ENCODE measurements at places on chromosomes 5 and 9.

- no peaks in the 10 kb centered on the region for H3K4me1 ChIP-seq
- no peak for DNase-seq
- H3K27me3 ChIP-seq, result no peaks in the 10 kb centered on the region
- H3K4me3 ChIP-seq, result no peak overlapping the region
- no peak overlapping the region for H3K27ac ChIP-seq
- H3K36me3 ChIP-seq, result no peaks in the 10 kb centered on the region
Observed at GRCh38 chr5:103228061-103228460, 30.5 kb upstream of the MACIR start.

DNA sequence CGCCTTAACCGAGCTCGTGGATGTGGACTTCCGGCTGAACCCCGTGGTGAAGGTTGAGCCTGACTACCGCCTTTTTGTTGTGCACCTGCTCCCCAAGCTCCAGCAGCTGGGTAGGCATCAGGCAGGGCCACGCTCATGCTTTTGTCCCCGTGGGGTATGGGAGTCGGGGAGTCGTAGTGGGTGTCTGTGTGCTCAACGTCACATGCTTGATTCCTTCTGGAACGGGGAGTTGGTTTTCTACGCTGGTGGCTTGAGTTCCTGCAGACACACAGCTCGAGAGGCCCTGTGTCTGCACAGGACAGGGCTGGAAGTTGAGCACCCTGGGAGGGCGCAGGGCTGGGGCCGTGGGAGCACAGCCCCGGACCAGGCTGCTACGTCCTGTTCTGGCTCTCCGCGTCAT is 8.0 kb downstream of the CEP72 start:
- H3K36me3 ChIP-seq, result peaks cover 21% of the 10 kb centered on the region
- H3K4me3 ChIP-seq, result no peak overlapping the region
- DNase-seq, result peak; percentile 21
- H3K27me3 ChIP-seq, result no peaks in the 10 kb centered on the region

- H3K4me3 ChIP-seq, result no peak overlapping the region
- H3K4me1 ChIP-seq, result peaks cover 8% of the 10 kb centered on the region
- H3K27ac ChIP-seq, result no peak overlapping the region
- no peaks in the 10 kb centered on the region for H3K36me3 ChIP-seq
- DNase-seq, result no peak
Observed at GRCh38 chr5:75439276-75439675, 72.2 kb downstream of the CERT1 start.

GRCh38 chr9:74379718-74380117 is 117.4 kb upstream of the RORB start:
- no peak overlapping the region for H3K27ac ChIP-seq
- no peaks in the 10 kb centered on the region for H3K27me3 ChIP-seq
- H3K4me1 ChIP-seq, result no peaks in the 10 kb centered on the region

GRCh38 chr5:89267788-89268187 is 384.8 kb upstream of the MEF2C start:
- no peaks in the 10 kb centered on the region for H3K4me1 ChIP-seq
- no peak for DNase-seq
- no peaks in the 10 kb centered on the region for H3K36me3 ChIP-seq
- no peak overlapping the region for H3K27ac ChIP-seq

GRCh38 chr5:134577796-134578577 is 52.5 kb downstream of the JADE2 start:
- no peaks in the 10 kb centered on the region for H3K27me3 ChIP-seq
- peaks cover 67% of the 10 kb centered on the region for H3K36me3 ChIP-seq
- peaks cover 7% of the 10 kb centered on the region for H3K4me1 ChIP-seq
- no peak overlapping the region for H3K4me3 ChIP-seq

- H3K4me1 ChIP-seq, result no peaks in the 10 kb centered on the region
- H3K27me3 ChIP-seq, result no peaks in the 10 kb centered on the region
- H3K36me3 ChIP-seq, result no peaks in the 10 kb centered on the region
- H3K4me3 ChIP-seq, result no peak overlapping the region
Observed at GRCh38 chr9:79447308-79447605, 124.5 kb upstream of the TLE4 start.

- H3K27ac ChIP-seq, result no peak overlapping the region
- H3K4me3 ChIP-seq, result no peak overlapping the region
- H3K27me3 ChIP-seq, result no peaks in the 10 kb centered on the region
- no peaks in the 10 kb centered on the region for H3K36me3 ChIP-seq
- H3K4me1 ChIP-seq, result no peaks in the 10 kb centered on the region
Observed at GRCh38 chr9:30507166-30507565, 1877.3 kb upstream of the ACO1 start.

GRCh38 chr5:142222866-142223558 is 101.8 kb downstream of the SPRY4 start:
- no peak overlapping the region for H3K4me3 ChIP-seq
- no peaks in the 10 kb centered on the region for H3K27me3 ChIP-seq
- H3K36me3 ChIP-seq, result no peaks in the 10 kb centered on the region
- H3K27ac ChIP-seq, result no peak overlapping the region
- no peaks in the 10 kb centered on the region for H3K4me1 ChIP-seq

- H3K27me3 ChIP-seq, result no peaks in the 10 kb centered on the region
- peak overlapping the region; percentile 89 for H3K27ac ChIP-seq
- H3K4me1 ChIP-seq, result peaks cover 13% of the 10 kb centered on the region
- H3K4me3 ChIP-seq, result peak overlapping the region; percentile 74
- peaks cover 8% of the 10 kb centered on the region for H3K36me3 ChIP-seq
Observed at GRCh38 chr5:122077366-122078115, 518 bp downstream of the LOX start.

DNA sequence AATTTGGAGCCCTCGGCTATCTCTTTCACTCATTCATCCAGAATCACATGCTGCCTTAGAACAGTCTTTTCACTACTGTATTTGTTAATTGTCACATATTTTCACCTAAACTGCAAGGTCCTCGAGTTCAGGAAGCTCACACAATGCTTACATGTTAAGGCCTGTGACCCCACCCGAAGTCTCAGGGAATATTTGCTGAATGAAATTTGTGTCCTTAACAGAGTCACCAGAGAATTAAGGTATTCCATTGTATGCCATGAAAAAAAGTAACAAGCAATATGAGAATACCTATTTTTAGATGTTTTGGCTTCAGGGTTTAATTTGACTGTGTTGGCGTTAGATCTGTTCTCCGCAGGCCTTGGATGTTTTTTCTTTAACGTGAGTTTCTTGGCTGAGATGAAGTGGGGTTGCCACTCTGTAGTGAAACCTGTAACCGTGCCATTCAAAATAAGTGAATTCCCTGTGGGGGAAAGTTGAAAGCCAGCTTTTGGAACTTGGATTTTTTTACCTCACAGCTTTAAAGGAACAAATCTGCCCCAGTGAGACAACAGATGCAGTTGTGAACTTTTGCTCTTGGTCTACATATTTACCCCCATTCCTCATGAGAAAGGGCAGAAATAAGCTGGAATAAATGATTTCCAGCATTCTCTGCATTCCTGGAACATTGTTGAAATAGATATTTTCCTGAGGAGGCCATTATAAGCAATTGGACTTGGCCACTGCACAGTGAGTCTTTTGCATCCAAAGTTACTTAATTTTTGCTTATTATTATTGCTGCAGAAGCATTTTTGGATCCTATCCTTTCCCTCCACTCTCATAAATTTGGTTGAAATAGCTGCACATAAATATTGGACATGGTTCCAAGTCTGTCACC is 35.9 kb upstream of the FBP1 start:
- H3K4me3 ChIP-seq, result no peak overlapping the region
- H3K36me3 ChIP-seq, result no peaks in the 10 kb centered on the region
- H3K4me1 ChIP-seq, result peaks cover 32% of the 10 kb centered on the region
- peak overlapping the region; percentile 41 for H3K27ac ChIP-seq

DNA sequence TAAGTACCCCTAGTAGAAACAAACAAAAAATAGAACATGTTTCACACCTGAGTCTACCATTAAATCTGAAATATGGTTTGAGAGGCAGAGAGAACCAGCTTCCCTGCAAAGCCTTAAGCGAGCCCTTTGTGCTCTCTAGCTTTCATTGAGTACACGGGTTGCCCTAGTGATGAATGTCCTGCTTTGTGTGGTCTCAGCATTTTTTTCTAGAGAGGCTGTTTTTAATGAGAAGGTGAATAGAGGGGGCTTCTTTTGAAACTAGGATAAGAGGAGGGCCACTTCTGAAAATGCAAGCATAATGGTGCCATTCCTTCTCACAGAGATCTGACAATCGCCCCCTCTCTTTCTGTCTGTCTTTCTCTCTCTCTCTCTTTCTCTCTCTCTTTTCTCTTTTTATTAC is 131.3 kb downstream of the MACIR start:
- H3K27me3 ChIP-seq, result no peaks in the 10 kb centered on the region
- H3K27ac ChIP-seq, result no peak overlapping the region
- no peak overlapping the region for H3K4me3 ChIP-seq
- H3K36me3 ChIP-seq, result no peaks in the 10 kb centered on the region

DNA sequence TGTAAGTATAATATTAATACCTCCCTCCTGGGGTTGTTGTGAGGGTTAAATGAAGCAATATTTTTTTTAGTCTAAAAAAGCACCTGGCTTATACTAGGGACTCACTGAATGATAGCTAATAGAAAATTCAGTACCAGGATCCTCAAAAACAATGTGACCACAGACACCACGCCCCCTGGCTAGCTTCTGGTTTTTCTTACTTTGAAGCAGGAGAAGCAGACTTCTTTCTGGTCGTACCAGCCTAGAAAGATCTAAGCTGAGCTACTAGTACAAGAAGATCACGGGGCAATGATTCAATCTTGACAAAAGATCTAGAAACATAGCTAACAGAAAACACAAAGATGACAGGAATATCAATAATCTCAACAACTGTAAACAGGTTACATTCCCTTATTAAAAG is 218.5 kb upstream of the SLC30A5 start:
- H3K4me1 ChIP-seq, result no peaks in the 10 kb centered on the region
- H3K4me3 ChIP-seq, result no peak overlapping the region
- no peaks in the 10 kb centered on the region for H3K36me3 ChIP-seq
- DNase-seq, result no peak
- H3K27ac ChIP-seq, result no peak overlapping the region

GRCh38 chr9:131310833-131311554 is 21.5 kb downstream of the PLPP7 start:
- no peak for DNase-seq
- no peaks in the 10 kb centered on the region for H3K36me3 ChIP-seq
- peaks cover 2% of the 10 kb centered on the region for H3K4me1 ChIP-seq

DNA sequence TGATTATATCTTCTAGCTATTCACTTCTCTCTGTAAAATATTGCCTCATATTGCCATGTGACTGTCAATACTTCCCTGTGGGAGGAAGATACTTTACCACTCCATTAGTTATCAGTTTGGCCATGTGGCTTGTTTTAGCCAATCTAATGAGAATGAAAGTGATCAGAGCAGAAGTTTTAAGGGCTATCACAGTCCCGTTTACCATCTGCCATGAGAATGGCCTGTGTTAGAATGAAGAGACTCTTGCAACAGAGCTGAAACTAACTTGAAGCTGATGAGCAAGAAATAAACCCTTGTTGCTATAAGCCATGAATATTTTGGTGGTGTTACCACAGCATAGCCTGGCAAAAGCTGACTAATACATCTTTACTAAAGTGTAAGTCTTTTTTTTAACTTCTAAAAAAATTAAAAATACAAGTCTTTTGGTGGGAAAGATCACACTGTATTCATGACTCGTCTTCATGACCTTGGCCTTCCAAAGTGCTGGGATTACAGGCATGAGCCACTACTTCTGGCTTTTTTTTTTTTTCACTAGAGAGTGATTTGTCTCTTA is 68.0 kb upstream of the CTNNA1 start:
- no peaks in the 10 kb centered on the region for H3K27me3 ChIP-seq
- H3K27ac ChIP-seq, result no peak overlapping the region
- no peaks in the 10 kb centered on the region for H3K36me3 ChIP-seq
- DNase-seq, result no peak

- no peaks in the 10 kb centered on the region for H3K36me3 ChIP-seq
- no peaks in the 10 kb centered on the region for H3K27me3 ChIP-seq
- H3K4me1 ChIP-seq, result no peaks in the 10 kb centered on the region
- DNase-seq, result no peak
- H3K4me3 ChIP-seq, result no peak overlapping the region
- H3K27ac ChIP-seq, result no peak overlapping the region
Observed at GRCh38 chr9:86034863-86035734, 64.3 kb downstream of the GOLM1 start.

GRCh38 chr9:36971935-36972488 is 62.1 kb downstream of the PAX5 start:
- no peak overlapping the region for H3K4me3 ChIP-seq
- no peaks in the 10 kb centered on the region for H3K4me1 ChIP-seq
- H3K36me3 ChIP-seq, result no peaks in the 10 kb centered on the region
- H3K27ac ChIP-seq, result no peak overlapping the region
- no peak for DNase-seq
- H3K27me3 ChIP-seq, result peaks cover 19% of the 10 kb centered on the region

- peak; percentile 30 for DNase-seq
- H3K36me3 ChIP-seq, result peaks cover 51% of the 10 kb centered on the region
- no peak overlapping the region for H3K4me3 ChIP-seq
- peaks cover 16% of the 10 kb centered on the region for H3K4me1 ChIP-seq
Observed at GRCh38 chr5:10400831-10401230, 40.8 kb upstream of the ROPN1L start.

DNA sequence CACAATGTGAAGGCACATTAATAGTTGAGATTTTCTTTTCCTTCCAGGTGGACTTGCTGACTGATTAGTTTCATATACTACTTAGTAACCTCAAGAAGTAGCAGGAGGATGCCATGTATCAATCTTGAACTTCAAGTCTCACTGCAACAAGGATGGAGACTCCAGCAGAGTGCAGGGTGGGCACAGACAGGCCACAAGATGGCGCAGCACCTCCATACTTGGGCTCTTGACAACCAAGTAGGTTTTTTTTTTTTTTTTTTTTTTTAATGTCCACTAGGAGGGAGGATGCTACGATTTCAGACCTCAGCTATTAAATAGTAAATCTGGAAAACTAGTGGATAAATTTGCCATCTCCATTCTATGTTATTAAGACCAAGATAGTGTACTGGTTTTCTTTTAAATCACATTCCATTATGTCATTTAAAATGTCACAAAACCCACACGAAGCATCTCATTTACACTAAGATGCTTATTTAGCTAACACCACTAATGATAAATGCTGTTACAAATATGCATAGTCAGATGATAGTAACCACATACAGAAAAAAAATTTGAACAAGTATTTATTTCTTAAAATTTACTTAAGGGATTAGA is 58.6 kb downstream of the IL6ST start:
- no peak overlapping the region for H3K27ac ChIP-seq
- no peaks in the 10 kb centered on the region for H3K4me1 ChIP-seq
- H3K36me3 ChIP-seq, result peaks cover 10% of the 10 kb centered on the region

GRCh38 chr9:33329979-33330378 is 39.7 kb downstream of the NFX1 start:
- peaks cover 60% of the 10 kb centered on the region for H3K36me3 ChIP-seq
- H3K27me3 ChIP-seq, result no peaks in the 10 kb centered on the region
- no peak for DNase-seq
- H3K4me1 ChIP-seq, result peaks cover 21% of the 10 kb centered on the region

- peaks cover 25% of the 10 kb centered on the region for H3K27me3 ChIP-seq
- no peak overlapping the region for H3K4me3 ChIP-seq
- no peak for DNase-seq
- H3K27ac ChIP-seq, result no peak overlapping the region
Observed at GRCh38 chr9:126183266-126183665, 143.4 kb upstream of the MVB12B start.

GRCh38 chr9:36789886-36790285 is 217.2 kb downstream of the MELK start:
- no peaks in the 10 kb centered on the region for H3K4me1 ChIP-seq
- DNase-seq, result no peak
- H3K4me3 ChIP-seq, result no peak overlapping the region
- H3K36me3 ChIP-seq, result no peaks in the 10 kb centered on the region

- no peak overlapping the region for H3K27ac ChIP-seq
- no peak overlapping the region for H3K4me3 ChIP-seq
- DNase-seq, result no peak
- H3K36me3 ChIP-seq, result no peaks in the 10 kb centered on the region
- H3K27me3 ChIP-seq, result no peaks in the 10 kb centered on the region
Observed at GRCh38 chr5:76499507-76500161, 96.5 kb downstream of the IQGAP2 start.

GRCh38 chr5:127409921-127410675 is 107.3 kb upstream of the PRRC1 start:
- no peaks in the 10 kb centered on the region for H3K27me3 ChIP-seq
- H3K27ac ChIP-seq, result peak overlapping the region; percentile 6
- H3K4me3 ChIP-seq, result peak overlapping the region; percentile 10
- H3K36me3 ChIP-seq, result no peaks in the 10 kb centered on the region
